ENCODE measurements at places on chromosomes 16 and 17. TPM values are rescaled to one million over a fixed set of nuclear protein-coding genes. Genes with fewer than 3 reads are reported as not detected.

EXOC3L1 gene
- 1.8 TPM for total RNA-seq

FOXF1 gene
- total RNA-seq: 0.58 TPM

CTRL gene
- 0.44 TPM for total RNA-seq

DNA sequence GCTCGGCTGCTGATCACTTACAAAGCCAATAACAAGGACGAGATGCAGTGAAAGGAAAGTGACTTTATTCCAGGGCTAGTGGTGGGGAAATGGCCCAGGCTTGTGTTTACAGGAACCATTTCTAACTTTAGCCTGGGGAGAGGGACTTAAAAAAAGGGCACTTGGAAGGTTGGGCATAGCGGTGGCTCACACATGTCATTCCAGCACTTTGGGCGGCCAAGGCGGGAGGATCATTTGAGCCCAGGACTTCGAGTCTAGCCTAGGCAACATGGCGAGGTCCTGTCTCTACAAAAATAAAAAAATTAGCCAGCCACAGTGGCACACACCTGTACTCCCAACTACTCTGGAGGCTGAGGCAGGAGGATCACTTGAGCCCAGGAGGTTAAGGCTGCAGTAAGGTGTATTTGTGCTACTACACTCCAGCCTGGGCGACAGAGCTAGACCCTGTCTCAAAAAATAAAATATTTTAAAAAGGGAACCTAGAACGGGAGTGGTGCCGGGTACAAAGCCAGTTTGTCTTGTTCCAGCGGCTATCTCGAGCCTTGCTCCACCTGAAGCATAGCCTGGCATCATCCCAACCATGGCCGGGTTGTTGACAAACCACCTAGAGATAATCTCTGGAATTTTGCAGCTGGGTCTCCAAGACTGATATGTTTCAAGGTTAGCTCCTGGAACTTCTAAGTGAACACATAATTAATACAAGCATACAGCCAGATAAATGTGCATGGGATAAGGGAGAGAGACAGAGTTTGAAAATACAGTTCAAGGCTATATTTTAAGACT lies 5.7 kb upstream of the TVP23A start:
- H3K27me3 ChIP-seq: no peaks in the 10 kb centered on the region
- H3K4me3 ChIP-seq: no peak overlapping the region
- H3K36me3 ChIP-seq: no peaks in the 10 kb centered on the region
- H3K4me1 ChIP-seq: peaks cover 4% of the 10 kb centered on the region
- DNase-seq: peak; percentile 75

DNA sequence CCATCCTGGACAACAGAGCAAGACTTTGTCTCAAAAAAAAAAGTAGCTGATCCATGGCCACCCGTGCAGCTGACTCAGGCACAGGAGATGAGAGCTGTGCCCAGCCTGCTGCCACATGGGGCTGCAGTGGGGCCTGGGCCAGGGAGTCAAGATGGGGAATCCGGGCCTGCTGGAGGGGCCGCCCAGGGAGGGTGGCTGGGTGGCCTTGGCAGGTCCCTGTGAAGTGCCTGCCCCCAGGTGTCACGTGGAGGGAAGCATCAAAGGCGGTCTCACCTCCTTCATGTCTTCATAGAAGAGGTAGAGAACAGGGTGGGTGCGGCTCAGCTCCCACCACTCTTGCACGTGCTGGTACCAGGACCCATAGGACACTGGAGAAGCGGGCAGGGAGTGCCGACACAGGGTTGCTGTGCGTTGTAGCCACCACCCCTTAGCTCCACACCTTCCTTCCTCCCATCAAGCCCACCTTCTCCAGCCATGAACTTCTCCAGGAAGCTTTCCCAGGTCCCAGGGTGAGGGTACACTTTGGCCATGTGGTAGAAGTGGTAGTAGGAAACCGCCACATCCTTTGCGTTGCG lies 3.8 kb downstream of the SULT1A2 start:
- H3K27ac ChIP-seq: no peak overlapping the region
- H3K4me3 ChIP-seq: no peak overlapping the region
- no peaks in the 10 kb centered on the region for H3K27me3 ChIP-seq
- no peaks in the 10 kb centered on the region for H3K36me3 ChIP-seq

- no peak for DNase-seq
- no peak overlapping the region for H3K27ac ChIP-seq
- H3K4me3 ChIP-seq: peak overlapping the region; percentile 73
- H3K4me1 ChIP-seq: peaks cover 4% of the 10 kb centered on the region
Measured at GRCh38 chr16:46687486-46687885, 1.5 kb downstream of the VPS35 start.

DNA sequence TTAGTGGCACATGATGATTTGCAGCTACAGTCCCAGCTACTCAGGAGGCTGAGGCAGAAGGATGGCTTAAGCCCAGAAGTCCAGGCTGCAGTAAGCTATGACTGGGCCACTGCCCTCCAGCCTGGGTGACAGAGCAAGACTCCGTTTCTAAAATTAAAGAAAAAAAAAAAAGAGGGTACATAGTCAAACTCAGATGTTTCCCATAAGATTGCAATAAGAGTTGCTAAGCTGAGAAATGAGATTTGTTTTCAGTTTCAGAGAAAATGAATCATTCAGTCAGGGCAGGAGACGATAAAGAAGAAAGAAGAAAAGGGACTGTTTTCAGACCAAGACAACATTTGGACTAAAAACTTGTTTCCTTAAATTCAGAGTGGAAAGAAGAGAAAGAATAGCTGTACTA lies 30.2 kb upstream of the PHLPP2 start:
- no peaks in the 10 kb centered on the region for H3K4me1 ChIP-seq
- DNase-seq: no peak
- no peaks in the 10 kb centered on the region for H3K27me3 ChIP-seq
- peaks cover 21% of the 10 kb centered on the region for H3K36me3 ChIP-seq
- H3K27ac ChIP-seq: no peak overlapping the region

DNA sequence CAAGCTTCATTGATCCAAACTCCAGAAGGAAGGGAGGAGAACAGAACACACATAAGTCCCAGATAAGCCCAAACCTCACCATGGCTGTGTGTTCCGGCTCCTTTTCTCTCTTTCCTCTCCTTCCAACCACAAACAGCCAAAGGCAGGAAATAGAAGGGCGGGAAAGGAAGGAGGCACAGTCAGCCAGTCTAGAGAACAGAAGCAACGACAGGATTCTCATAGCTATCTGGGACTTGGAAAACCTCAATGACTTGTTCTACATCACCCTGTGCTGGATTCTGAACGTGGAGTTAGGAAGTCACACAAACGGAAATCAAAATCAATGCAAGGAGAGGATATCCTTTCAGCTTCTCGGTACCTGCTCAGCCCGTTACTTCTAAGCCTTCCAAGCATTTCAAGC lies 9.0 kb downstream of the CRK start:
- H3K27ac ChIP-seq: no peak overlapping the region
- no peaks in the 10 kb centered on the region for H3K36me3 ChIP-seq
- no peak for DNase-seq
- H3K27me3 ChIP-seq: no peaks in the 10 kb centered on the region

DNA sequence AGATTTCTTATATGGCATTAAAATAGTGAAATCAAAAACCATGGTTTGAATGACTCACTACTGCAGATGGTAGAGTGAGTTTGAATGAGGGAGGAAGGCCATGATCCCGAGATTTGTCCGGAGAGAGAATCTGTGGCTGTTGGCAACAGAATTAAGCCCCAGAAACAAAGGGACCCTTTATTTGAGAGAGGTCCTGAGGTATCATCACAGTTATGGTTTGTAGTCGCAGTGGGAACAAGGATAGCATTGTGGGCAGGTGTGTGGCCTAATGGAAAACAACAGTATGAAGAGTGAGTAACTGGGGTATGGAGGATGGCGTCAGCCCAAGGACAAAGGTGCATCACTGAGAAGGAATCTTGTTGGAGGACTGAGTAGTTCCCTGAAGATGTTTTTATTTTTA lies 8.5 kb upstream of the ZFP3 start:
- no peak overlapping the region for H3K4me3 ChIP-seq
- H3K4me1 ChIP-seq: no peaks in the 10 kb centered on the region
- no peaks in the 10 kb centered on the region for H3K36me3 ChIP-seq

DNA sequence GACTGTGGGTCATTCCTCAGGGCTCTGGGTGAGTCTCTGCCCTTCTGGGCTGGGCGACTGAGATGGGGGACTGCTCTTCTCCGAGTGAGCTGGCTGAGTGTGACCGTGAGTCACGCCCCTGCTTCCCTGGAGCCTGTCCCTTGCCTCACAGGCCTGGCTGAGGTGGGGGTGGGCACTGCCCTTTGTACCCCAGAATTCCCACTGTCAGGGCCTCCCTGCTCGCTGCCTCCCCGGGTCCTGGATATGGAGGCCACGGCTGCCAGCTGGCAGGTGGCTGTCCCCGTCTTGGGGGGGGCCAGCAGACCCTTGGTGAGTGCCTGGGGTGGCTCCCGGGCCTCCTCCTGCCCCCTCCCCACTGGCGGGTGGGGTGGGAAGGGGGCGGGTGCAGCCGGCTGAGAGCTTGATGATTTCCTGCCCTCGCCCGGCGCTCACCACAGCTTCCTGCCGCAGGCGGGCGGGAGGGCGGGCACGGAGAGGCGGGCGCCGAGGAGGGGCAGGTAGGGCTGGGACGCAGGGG lies at the start of gene LAT:
Gene LAT (plus strand): TSS at position 434 of the 517 bp plus-strand sequence. CDS start 366 bp downstream, outside the sequence.
- H3K27me3 ChIP-seq: no peaks in the 10 kb centered on the region
- H3K4me1 ChIP-seq: no peaks in the 10 kb centered on the region
- no peak within 1 kb of the TSS for H3K27ac ChIP-seq
- DNase-seq: no peak
- no peaks in the 10 kb centered on the region for H3K36me3 ChIP-seq
- no peak within 1 kb of the TSS for H3K4me3 ChIP-seq

- H3K27me3 ChIP-seq: no peaks in the 10 kb centered on the region
- DNase-seq: no peak
- H3K27ac ChIP-seq: no peak overlapping the region
- no peak overlapping the region for H3K4me3 ChIP-seq
- H3K4me1 ChIP-seq: peaks cover 24% of the 10 kb centered on the region
Measured at GRCh38 chr16:586047-586644, 3.7 kb upstream of the RAB40C start.

GRCh38 chr17:8922451-8922850 lies 43.1 kb downstream of the PIK3R5 start:
- no peaks in the 10 kb centered on the region for H3K4me1 ChIP-seq
- no peak overlapping the region for H3K4me3 ChIP-seq
- no peaks in the 10 kb centered on the region for H3K36me3 ChIP-seq
- DNase-seq: no peak

DNA sequence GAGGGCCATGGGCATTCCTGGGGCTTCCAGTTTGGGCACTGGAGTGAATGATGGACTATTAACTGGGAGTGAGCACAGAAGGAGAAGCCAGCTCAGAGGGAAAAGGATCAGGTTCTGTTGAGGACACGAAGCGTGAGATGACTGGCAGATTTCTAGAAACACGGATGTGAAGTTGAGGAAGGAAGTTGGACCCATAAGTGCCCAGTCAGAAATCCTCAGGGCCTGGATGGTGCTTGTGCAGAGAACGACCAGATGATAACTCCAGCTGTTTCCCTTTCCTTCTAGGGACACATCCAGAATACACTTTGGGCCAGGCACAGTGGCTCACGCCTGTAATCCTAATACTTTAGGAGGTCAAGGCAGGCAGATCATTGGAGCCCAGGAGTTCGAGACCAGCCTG lies 23.3 kb upstream of the ANKRD40CL start:
- H3K4me3 ChIP-seq: no peak overlapping the region
- no peak for DNase-seq
